ENCODE measurements at places on chromosomes 4 and X.

- peak; percentile 15 for DNase-seq
Measured at GRCh38 chr4:52984462-52984881, 122.4 kb downstream of the RASL11B start.

DNA sequence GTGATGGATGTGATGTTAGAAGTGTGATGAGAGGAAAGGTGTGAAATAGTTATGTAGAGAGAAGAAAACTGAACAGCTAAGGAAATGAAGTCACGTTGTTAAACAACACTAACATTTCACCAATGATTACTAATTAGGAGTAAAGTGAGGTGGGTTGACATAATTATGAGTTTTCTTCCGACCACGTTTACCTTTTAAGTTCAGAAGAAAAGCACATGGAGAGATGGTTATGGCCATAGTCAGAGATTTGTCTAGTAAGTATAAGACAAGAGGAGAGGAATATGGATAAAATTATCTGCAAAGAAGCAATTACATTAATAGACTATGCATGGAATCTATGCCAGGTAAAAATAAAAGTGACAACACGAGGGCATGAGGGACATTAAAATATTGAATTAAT lies 551.3 kb upstream of the TECRL start:
- no peak for DNase-seq

- peak; percentile 25 for DNase-seq
Measured at GRCh38 chr4:153217440-153217839, 13.2 kb downstream of the TRIM2 start.

DNA sequence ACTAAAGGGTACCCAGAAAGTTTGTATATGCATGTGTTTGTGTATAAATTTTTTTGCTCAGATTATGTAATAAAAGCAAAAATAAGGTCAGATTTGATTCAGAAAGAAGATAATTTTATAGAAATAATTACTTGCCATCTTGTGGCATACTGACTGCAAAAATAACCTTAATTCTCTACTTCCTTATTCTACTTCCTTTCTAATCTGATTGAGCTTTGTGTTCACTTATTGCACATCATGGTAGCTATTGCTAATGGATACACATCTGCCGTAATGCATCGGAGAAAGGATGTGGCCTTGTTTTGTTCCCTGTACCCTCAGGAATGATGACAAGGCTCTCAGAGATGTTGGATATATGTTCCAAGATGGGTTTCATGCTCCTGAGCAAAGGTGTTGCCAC lies 10.5 kb upstream of the GNPDA2 start:
- no peak for DNase-seq

DNA sequence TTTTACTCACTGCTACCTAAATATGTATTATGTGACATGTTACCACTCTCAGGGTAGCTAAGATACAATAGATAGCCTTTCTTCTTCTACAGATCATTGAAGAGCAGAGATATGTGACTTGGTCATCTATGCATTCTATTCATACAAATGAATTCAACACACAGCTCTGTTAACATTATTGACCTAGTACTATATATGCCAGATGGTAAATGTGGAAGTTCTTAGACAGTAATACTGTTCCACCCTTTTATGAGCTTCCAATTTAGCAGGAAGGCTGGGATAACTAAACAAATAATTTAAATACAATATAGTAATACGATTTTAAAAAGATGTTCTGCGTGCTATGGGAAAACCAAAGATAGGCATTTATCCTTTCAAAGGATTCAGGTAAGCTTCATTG lies 76.0 kb downstream of the SYTL5 start:
- DNase-seq: no peak
